ENCODE measurements at places on chromosomes 16 and 17.

- DNase-seq: no peak
Measured at GRCh38 chr17:59756236-59756818, 48.9 kb downstream of the VMP1 start.

- DNase-seq: no peak
Measured at GRCh38 chr17:78092794-78093324, 35.7 kb downstream of the TMC6 start.

DNA sequence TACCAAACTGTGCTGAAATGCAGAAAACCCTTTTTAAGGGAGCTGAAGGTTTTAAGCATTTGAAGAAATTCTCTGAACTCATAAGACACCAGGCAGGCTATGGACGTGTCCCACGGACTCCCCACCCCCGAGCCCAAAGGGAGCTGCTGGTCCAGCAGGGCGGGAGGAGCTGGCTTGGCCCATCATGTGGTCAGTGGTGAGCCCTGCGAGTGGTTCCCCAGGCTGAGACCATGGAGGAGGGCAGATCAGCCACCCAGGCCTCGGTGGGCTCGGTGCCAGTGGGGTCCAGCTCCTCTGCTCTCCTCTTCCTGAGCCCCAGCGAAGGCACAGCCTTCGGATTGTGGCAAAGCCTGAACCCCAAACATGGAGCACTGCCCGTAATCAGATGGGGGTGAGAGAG is 27.0 kb downstream of the LGALS3BP start:
- no peak for DNase-seq

GRCh38 chr16:2275476-2276367 is 7.8 kb upstream of the RNPS1 start:
- no peak for DNase-seq

DNA sequence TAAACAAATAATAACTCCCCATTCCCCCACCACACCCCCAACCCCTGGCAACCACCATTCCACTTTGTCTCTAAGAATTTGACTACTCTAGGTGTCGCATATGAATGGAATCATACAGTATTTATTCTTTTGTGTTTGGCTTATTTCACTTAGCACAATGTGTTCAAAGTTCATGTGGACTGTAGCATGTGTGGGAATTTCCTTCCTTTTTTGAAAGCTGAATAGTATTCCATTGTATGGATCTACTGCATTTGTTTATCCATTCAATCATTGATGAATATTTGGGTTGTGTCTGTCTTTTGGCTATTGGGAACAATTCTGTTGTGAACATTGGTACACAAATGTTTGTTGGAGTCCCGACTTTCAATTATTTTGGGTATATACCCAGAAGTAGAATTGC is 3.3 kb upstream of the ACSF2 start:
- no peak for DNase-seq

GRCh38 chr16:22312897-22313781 is 15.9 kb downstream of the POLR3E start:
- no peak for DNase-seq

DNA sequence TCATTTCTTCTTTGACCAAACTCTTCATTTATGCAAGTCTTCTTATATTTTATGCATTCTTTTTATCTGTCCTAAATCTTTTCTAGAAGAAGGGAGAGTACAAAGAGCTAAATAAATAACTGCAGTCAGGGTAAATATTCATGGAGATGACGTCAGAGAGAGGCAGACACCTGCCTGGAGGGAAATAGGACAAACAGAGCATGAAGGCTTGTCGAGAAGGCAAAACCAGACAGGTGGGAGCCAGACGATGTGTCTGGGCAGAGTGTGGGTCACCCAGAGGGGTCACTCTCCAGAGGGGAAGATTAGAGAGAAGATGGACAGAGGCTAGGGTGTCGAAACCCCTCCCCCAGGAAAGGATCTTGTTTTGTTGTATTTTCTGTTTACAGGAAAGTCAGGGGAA is 78.3 kb upstream of the RPL38 start:
- DNase-seq: no peak

DNA sequence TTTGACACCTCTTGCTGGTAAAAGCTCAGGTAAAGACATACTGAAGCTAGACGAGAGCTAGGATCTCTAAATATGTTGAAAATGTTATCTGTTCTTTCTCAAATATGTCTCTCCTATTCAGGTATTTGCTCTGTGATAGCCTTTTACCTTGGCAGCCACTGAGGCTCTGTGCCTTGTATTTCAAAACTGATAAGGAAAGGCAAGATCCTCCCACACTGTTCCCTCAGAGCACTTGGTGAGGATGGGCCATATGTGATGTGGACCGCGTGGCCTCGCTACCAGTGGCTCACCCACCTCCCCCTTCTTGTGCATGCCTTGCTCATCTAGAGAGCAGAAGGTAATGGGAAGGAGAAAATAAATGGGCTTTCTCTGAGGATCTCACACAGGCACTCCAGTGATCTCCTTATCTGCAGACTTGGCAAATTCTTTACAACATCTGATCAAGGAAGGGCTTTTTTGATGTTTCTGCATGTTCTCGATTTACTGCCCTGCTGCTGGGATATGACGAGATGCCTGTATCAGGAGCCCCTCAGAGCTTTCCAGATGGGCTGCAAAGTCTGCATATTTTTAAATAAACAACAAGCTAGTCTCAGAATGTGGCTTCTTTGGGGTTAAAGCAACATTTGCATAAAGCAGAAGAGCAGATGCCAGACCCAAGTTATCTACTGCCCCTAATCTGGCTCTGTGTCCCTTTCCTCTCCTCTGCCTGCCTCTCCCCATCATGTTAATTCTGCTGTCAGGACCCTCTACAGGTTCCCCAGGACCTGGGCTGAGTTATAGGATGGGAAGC is 16.9 kb downstream of the HOXB1 start:
- no peak for DNase-seq

DNA sequence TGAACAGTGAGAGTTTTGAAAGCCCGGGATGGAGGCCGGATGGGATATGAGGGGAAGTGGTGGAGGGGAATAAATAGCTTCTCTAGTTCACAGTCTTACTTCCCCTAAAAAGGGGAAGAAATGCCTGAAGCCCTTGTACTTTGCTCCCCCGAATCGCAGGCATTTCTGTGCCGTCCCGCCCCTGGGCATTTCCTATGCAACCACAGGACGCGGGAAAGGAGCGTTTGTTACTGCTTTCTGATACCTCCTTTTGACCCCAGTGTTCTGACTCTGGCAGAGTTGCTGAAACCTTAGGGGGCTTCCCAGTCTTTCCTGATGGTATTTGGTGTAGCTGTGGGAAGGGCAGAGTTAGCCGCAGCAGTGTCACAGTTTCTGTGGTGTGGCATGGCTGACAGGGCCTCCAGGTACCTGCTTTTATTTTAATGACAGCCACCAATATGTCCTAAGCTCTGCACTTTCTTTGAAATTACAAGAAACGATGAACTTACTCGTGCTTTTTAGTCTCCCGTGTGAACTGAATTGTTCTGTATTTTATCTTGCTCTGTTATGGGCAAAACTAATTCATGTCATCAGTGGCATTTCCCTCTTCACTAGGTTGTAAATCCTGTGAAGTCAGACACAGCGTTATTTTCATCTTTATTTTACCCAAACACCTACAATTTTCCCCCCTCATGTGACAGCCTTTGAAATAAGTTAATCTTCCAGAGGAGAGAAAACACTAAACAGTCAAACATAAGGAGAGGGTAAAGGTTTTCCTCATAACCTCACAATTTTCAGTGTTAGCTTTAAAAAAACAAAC is 27.1 kb downstream of the USP10 start:
- DNase-seq: no peak
